ENCODE measurements at places on chromosomes 2 and 18.

GRCh38 chr2:202161151-202161835, 77.1 kb downstream of the SUMO1 start:
- no peak for DNase-seq

DNA sequence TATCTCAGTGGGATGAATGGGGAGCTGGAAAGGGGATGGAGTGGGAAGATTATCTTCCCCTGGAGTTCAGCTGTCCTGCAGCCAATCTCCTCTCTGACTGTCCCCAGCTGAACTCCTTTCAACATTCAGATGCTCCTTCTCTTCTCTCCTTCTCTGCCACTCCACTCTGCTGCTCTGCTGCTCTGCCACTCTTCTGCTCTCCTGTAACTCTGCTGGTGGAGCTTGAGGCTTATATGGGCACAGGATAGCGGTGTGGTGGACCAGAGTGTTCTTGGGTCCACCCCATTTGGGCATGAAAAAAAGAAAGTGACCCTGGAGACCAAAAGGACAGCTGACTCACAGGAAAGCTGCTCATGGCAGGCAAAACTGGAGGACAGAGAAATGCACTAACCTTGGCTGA, 26.6 kb downstream of the FAHD2B start:
- DNase-seq, result no peak

DNA sequence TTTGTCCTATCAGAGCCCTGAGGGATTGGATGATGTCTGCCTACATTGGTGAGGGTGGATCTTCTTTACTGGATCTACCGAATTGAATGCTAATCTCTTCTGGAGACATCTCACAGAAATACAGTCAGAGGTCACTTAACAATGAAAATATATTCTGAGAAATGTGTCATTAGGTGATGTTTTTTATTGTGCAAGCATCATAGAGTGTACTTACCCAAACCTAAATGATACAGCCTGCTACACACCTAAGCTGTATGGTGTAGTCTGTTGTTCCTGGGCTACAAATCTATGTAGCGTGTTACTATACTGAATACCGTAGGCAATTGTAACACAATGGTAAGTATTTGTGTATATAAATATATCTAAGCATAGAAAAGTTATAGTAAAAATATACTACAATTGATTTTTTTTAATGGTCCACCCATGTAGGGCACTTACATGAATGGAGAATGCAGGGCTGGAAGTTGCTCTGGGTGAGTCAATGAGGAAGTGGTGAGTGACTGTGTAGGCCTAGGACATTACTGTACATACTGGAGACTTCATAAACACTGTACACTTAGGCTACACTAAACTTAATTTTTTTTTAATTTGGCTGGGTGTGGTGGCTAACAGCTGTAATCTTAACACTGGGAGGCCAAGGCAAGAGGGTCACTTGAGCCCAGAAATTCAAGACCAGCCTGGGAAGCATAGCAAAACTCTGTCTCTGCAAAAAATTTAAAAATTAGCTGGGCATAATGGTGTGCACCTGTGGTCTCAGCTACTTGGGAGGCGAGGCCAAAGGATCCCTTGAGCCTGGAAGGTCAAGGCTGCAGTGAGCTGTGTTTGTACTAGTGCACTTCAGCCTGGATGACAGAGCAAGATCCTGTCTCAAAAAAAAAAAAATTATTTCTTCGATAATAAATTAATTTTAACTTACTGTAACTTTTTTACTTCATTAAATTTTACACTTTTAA, 226.3 kb upstream of the UBE2E3 start:
- no peak for DNase-seq

- DNase-seq, result no peak
Measured at GRCh38 chr2:85160966-85161960, 28.1 kb downstream of the TCF7L1 start.

GRCh38 chr2:38164881-38165280, 88.9 kb upstream of the CYP1B1 start:
- no peak for DNase-seq

GRCh38 chr2:230758566-230759480, 46.2 kb downstream of the CAB39 start:
- DNase-seq, result no peak

GRCh38 chr18:2529154-2529553, 42.2 kb downstream of the METTL4 start:
- DNase-seq, result no peak

All from pancreas (tissue), 10 donors.